ENCODE measurements at places on chromosomes 13 and 19.

GRCh38 chr13:30165796-30166195 lies 141.6 kb downstream of the KATNAL1 start:
- no peak for DNase-seq

DNA sequence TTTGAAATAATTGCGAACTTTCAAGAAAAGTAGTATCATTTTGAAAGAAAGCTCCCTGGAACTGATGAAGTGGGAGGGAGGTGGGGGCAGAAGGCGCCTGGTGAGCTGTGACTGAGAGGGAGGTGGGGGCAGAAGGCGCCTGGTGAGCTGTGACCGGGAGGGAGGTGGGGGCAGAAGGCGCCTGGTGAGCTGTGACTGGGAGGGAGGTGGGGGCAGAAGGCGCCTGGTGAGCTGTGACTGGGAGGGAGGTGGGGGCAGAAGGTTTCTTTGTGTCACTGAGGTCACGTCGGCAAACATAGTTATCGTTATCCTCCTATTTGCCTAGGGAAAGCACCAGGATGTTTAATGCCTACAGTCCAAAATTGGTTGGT lies 24.2 kb downstream of the C2CD4C start:
- DNase-seq, result no peak

GRCh38 chr13:83221813-83222241 lies 660.4 kb downstream of the SLITRK1 start:
- no peak for DNase-seq

DNA sequence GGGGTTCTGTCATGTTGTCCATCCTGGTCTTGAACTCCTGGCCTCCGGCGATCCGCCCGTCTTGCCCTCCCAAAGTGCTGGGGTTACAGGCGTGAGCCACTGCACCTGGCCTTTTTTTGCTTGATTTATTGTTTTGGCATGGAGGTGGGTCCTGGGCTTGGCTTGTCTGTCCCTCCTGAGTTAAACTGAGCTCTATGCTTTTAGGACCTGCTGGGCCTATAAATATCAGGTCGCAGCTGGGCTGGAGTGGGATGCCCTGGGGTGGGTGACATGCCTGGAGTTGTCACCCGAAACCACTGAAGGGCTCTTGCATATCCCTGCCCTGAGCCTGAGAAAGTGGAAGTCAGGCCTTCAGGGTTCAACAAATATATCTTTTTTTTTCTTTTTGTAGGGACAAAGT lies 5.5 kb downstream of the ARRDC5 start:
- DNase-seq, result no peak

DNA sequence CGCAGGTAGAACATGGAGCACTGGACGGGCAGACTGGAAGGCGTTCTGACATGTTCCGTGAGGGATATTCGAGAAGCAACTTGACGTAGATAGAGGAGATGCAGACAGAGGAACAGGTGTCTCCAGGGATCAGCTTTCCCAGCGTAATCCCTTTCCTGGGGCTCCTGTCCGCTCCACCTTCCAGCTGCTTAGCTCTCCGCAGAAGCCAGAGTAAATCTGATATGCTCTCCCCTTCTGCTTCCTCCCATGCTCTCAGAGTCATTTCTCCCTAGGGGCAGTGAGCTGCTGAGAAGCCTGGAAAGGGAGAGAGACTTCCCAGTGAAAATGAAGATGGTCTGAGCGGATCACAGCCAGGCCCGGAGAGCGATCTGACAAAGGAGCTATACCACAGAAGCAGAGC lies 23.0 kb upstream of the OLFM4 start:
- DNase-seq, result no peak

- no peak for DNase-seq
These were observed 438.1 kb downstream of the GPC5 start for GRCh38 chr13:91836553-91836952.

- DNase-seq, result no peak
These were observed 68.6 kb downstream of the SPACA7 start for GRCh38 chr13:112444416-112445399.

GRCh38 chr13:49759503-49759902 lies 33.0 kb downstream of the KPNA3 start:
- no peak for DNase-seq

- no peak for DNase-seq
These were observed 5.3 kb downstream of the RGS9BP start for GRCh38 chr19:32680986-32681385.

DNA sequence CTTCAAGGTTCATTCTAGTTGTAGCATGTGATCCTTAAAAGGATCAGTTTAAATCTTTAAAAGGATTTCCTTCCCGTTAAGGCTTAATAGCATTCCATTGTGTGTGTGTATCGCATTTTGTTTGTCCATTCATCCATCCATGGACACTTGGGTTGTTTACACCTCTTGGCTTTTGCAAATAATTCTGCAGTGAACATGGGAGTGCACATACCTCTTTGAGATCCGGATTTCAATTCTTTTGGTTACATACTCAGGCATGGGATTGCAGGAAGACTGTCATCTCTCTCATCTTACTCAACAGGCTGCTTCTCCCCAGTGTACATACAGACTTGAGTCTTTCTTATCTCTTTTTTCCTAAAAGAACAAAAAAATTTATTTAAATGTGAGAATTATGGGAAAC lies 1.2 kb downstream of the RNF113B start:
- DNase-seq, result no peak

- DNase-seq, result no peak
These were observed 211.1 kb downstream of the TEX29 start for GRCh38 chr13:111531505-111531904.

GRCh38 chr19:18948075-18948975 lies 7.3 kb upstream of the HOMER3 start:
- DNase-seq, result no peak

DNA sequence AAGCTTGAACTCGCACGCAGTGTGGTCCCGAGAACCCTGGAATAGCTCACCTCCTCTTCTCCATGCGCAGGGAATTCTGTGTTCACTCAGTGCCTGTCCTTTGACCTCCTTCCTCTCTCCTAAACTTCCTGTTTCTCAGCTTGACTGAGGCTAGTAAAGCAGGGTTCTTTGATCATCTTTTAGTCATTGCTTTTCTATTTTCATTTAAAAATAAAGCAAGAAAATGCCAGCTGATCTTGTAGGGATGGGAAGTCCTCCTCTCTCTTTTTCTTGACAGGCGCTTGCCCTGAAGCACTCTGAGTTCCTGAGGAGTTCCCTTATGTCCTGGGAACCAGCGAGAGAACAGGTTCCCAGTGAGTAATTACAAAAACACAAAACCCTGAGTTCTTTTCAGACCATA lies 62.8 kb downstream of the ARHGEF7 start:
- DNase-seq, result no peak

DNA sequence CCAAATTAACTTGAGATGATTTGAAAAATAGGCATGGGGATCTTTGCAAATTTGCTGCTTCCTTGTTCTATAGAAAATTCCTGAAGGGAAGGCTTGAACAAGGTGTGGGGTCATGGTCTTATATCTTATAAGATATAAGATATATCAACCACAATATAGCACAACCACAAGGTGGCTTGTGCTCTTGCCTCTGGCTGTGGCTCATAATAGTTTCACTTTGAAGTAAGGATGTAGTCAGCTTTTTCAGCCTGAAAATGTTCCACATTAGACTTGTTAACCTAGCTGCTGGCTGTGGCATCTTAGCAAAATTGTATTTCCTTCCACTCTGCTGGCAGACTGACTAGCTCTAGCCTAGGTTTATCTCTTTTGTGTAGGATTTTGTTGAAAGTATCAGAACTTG lies 169.7 kb downstream of the KLF5 start:
- DNase-seq, result peak; percentile 39

DNA sequence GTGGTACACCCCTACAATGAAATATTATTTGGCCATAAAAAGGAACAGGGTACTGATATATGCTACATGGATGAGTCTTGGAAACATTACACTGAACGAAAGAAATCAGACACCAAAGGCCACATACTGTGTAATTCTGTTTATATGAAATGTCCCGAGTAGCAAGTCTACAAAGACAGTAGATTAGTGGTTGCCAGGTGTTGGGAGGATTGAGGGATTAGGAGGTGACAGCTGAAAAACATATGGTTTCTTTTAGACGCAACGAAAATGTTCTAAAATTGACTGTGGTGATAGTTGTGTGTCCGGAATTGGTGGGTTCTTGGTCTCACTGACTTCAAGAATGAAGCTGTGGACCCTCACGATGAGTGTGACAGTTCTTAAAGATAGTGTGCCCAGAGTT lies 35.1 kb downstream of the IL17D start:
- DNase-seq, result no peak

DNA sequence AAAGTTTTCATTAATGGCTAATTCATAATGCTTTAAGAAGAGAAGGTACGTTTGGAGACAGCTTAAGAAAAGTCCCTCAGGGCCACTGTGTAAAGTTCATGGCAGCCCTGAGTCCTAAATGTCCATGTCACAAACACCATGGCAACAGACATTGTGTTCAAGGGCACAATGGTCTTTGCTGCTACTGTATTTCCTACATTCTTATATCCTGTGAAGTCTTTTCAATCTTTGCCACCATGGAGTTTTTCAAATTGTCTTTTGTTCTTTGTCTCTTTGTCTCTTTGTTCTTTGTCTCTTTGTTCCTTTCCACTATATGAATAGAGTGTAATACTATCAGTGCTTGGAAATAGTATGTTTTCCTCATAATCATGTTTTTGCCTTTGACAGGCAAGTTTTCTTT lies 178.8 kb downstream of the VWA8 start:
- no peak for DNase-seq

DNA sequence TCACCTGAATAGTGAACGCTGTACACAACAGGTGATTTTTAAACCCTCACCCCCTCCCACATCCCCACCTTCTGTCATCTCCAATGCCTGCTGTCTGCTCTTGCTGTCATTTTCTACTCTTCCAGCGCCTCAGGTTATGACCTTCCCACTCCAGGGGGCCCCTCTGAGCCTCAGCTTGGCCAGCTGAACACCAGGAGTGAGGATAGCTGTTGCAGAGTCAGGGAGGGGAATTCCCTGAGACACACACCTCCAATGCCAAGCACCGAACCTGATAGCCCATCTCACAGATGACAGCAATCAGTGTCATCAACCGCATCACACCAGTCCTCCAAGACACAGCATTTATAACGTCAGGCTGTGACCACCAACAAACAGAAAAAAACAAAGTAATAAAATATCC lies 193.5 kb downstream of the ZNF536 start:
- DNase-seq, result no peak

DNA sequence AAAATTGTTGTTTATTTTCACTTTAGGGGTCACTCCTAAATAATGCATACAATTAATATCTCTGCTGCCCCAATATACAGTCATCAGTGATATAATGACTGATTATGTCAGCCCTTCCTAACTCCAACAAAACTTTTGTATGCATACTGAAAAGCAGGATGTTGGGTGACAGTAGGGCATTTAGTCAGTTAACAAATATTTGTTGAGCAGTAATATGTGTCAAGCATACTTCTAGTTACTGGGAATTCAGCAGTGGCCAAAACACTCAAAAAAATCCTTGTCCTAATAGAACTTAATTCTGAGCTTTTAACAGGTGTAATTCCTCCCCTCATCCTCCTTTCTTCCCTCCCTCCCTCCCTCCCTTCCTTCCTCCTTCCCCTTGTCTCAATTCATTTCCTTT lies 560.7 kb upstream of the KLHL1 start:
- DNase-seq, result no peak

- DNase-seq, result no peak
These were observed 8.0 kb downstream of the UBXN6 start for GRCh38 chr19:4449639-4450028.

GRCh38 chr19:56919308-56919995 lies 78.9 kb upstream of the PEG3 start:
- DNase-seq, result no peak

DNA sequence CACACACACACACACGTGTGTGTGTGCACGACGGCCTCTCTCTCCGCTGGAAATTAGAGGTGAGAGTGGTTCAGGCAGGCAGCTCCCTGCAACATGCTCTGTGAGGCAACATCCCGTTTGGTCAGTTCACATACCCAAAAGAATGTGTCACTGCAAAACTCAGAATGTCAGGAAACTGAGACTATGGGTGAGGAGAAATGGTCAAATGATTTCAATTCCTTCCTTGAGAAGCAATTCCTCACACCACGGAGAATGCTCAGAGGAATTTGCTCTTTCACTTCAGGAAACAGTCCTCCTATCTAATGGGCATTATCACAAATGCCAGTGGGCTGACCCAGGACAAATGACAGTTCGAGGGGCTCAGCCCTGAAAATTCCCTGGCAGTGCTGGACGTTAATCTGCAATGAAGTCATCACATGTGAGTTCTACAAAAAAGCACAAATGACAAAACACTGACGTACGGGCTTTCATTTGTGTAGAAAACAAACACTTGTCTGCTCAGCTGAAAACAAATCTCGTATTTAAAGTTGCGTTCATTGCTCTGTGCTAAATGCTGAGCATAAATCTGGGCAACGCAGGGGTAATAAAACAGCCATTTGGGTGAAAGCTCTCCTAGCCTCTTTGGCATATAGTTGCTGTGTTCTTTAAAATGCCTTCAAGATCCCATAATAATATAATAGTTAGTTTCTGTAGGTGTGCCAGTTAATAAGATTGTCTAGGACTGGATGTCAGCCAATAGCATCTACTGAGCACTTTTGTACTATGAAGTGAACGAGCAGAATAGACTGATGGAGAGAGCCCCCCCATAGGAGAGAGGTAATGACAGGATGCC lies 18.6 kb upstream of the LATS2 start:
- DNase-seq, result no peak

- no peak for DNase-seq
These were observed 5.9 kb downstream of the RPL18A start for GRCh38 chr19:17865364-17866311.

DNA sequence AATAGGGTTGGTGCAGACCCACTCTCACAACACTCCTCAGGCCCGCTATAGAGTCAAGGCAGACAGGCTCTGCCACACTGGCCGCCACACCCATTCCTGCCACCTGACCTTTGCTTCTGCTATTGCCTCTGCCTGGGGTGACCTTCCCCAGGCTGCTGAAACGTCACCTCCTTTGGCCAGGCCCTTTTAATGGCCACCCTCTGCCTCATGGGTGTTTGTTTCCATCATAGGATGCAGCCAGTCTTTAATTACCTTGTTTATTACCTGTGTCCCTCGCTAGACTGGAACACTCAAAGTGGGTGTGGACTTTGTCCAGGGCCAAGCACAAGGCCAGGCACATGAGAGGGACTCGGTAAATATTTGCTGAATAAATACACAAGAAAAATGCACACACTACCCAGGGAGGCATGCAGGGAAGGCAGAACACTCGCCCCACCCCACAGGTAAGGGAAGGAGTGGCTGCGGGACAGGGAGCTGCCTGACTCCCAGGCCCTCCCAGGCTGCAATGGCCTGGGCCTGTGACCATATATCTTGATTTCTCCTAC lies 3.2 kb downstream of the LSM4 start:
- DNase-seq, result no peak

- DNase-seq, result peak; percentile 47
These were observed at the start of gene ICAM5 for GRCh38 chr19:10289836-10290356. Gene ICAM5, plus strand, starts transcription at chr19:10289952. Its CDS starts 92 bp downstream, at chr19:10290044.

DNA sequence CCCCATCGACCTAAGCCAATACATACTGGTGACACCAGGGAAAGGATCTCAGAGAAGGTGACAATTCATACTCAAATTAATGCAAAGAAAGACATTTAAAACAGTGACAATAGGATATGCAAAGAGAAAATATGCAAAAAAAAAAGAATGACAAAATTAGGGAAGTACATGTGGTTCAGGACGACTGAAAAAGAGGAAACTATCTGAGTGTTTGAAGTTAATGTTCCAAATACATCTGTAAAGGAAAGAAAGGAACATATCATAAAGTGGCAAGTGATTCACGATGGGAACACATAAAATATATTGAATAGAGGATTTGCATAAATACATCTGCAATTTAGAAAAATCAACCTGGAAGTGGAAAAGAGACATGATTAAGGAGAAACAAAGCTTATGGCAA lies 441.4 kb downstream of the SLITRK5 start:
- DNase-seq, result no peak
